ENCODE measurements at places on chromosomes 5 and 9. TPM values are rescaled to one million over a fixed set of nuclear protein-coding genes. Genes with fewer than 3 reads are reported as not detected.
A peak's percentile ranks its signal among the peaks of the same experiment; 100 is the strongest.

The PCDHA9 gene
- total RNA-seq = not detected

The KCNT1 gene
- not detected for total RNA-seq

The PCDHGA8 gene
- total RNA-seq = not detected

The BSPRY gene
- 9.1 TPM for total RNA-seq

The NR2F1-AS1 gene
- total RNA-seq = not detected

The SAXO1 gene
- total RNA-seq = 0.07 TPM

- peaks cover 8% of the 10 kb centered on the region for H3K27me3 ChIP-seq
- no peak overlapping the region for H3K4me3 ChIP-seq
- H3K36me3 ChIP-seq = no peaks in the 10 kb centered on the region
- DNase-seq = no peak
- no peak overlapping the region for H3K27ac ChIP-seq
These were observed 359.4 kb downstream of the ENC1 start for GRCh38 chr5:74281166-74281565.

DNA sequence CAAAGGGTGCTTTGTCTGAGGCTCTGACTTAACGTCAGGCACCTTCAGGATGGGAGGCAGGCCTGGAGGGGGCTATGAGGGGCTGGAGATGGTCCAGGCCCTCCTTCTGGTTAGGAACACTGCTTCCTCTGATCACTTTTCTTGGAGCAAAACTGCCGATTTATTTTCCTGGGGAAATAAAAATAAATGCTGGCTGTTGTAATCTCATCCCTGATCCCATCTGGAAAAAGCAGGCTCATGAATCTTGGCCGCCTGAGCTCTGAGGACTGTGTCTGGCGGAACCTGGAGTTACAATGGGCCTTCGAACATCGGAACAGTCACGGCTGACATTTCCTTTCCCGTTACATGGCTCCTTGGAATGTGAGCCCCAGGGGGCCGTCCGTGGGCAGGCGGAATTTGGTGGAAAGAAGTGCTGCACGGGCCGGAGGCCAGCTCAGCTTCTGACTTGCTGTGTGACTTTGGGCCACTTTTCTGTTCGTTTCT, 157.8 kb downstream of the RGS3 start:
- no peaks in the 10 kb centered on the region for H3K36me3 ChIP-seq
- H3K4me1 ChIP-seq = peaks cover 58% of the 10 kb centered on the region
- H3K27me3 ChIP-seq = peaks cover 6% of the 10 kb centered on the region

- no peak overlapping the region for H3K27ac ChIP-seq
- H3K36me3 ChIP-seq = no peaks in the 10 kb centered on the region
- H3K27me3 ChIP-seq = peaks cover under 1% of the 10 kb centered on the region
- no peaks in the 10 kb centered on the region for H3K4me1 ChIP-seq
These were observed 247.0 kb downstream of the YTHDC2 start for GRCh38 chr5:113760486-113760885.

DNA sequence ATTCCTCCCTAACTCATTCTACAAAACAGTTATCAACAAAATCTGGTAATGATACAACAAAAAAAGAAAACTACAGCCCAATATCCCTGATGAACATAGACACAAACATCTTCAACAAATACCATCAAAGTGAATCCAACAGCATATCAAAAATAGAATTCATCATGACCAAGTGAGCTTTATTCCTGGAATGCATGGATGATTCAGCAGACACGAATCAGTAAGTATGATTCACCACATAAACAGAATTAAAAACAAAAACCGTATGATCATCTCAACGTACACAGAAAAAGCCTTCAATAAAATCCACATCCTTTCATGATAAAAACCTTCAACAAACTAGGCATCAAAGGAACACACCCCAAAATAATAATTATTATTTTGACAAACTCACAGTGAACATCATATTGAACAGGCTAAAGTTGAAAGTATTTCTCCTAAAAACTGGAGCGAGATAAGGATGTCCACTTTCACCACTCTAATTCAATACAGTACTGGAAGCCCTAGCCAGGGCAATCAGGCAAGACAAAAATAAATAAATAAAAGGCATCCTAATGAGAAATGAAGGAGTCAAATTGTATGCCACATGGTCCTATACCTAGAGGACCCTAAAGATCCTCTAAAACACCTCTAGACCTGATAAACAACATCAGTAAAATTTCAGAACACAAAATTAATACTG, 305.1 kb upstream of the RGMB start:
- H3K36me3 ChIP-seq = no peaks in the 10 kb centered on the region
- no peaks in the 10 kb centered on the region for H3K4me1 ChIP-seq
- H3K27me3 ChIP-seq = no peaks in the 10 kb centered on the region
- no peak overlapping the region for H3K4me3 ChIP-seq
- no peak for DNase-seq

GRCh38 chr5:35302544-35302943, 72.3 kb upstream of the PRLR start:
- no peak overlapping the region for H3K4me3 ChIP-seq
- no peak for DNase-seq
- H3K36me3 ChIP-seq = no peaks in the 10 kb centered on the region
- no peaks in the 10 kb centered on the region for H3K4me1 ChIP-seq
- H3K27me3 ChIP-seq = peaks cover 20% of the 10 kb centered on the region
- no peak overlapping the region for H3K27ac ChIP-seq

GRCh38 chr9:124079176-124079925, 67.8 kb downstream of the LHX2 start:
- no peak overlapping the region for H3K4me3 ChIP-seq
- peaks cover 4% of the 10 kb centered on the region for H3K27me3 ChIP-seq
- DNase-seq = no peak

DNA sequence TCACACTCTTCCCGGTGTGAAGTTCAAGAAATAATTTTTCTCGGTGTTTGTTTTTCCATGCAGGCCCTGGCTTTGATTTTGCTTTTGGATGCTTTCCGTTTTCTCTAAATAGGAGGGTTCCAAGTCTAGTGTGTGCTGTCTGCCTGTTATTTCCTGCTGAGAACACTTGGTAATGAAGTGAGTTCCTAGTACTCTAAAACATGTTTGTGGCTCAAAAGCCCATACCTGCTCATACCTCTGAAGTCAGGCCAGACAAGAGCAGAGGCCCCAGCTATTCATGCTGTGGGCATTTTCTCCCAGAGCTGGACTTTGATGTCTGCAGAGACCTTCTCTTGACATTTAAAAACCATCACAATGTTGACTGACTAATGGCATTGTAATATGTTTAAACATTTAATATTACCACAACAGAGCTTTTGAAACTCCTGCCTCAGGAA, 211.2 kb downstream of the GOLPH3 start:
- no peaks in the 10 kb centered on the region for H3K36me3 ChIP-seq
- DNase-seq = peak; percentile 6
- no peak overlapping the region for H3K27ac ChIP-seq

DNA sequence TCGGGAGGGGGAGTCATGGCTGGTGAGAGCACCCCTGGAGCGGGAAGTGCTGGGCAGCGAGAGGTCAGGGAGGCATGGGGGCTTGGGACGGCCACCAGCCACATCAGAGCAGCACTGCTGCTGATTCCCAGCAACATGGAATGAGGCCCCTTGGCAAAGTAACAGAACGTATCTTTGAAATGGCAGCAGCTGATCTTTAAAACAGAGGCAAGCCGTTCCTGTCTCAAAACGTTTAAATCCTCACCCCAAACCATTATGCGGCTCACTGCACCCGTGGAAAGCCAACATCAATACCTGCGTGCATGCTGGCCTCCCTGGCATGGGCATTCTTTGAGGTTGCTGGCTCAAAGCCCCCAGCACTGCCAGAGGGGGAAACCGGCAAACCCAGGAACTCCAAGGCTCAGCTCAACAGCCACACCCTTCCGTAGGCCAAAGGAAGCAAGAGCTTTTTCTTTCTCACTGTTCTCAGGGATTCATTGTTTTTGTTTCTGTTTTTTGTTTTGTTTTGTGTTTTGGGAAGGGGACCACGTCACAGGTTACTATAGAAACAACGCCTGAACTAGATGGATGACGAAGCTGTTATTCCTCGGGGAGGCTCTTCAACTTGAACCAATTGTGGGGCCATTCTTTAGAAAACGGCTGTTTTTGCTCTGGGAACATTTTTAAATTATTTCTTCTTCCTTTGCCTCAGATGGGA, 28.1 kb upstream of the OBP2B start:
- DNase-seq = no peak
- H3K27me3 ChIP-seq = peaks cover 8% of the 10 kb centered on the region
- H3K36me3 ChIP-seq = no peaks in the 10 kb centered on the region
- no peak overlapping the region for H3K27ac ChIP-seq
- no peak overlapping the region for H3K4me3 ChIP-seq
